ENCODE measurements at places on chromosomes 3 and 15. TPM values are rescaled to one million over a fixed set of nuclear protein-coding genes. Genes with fewer than 3 reads are reported as not detected.

KBTBD12 gene
- total RNA-seq: not detected

GRCh38 chr3:48446043-48446424, 503 bp upstream of the ATRIP start:
- DNase-seq: no peak

DNA sequence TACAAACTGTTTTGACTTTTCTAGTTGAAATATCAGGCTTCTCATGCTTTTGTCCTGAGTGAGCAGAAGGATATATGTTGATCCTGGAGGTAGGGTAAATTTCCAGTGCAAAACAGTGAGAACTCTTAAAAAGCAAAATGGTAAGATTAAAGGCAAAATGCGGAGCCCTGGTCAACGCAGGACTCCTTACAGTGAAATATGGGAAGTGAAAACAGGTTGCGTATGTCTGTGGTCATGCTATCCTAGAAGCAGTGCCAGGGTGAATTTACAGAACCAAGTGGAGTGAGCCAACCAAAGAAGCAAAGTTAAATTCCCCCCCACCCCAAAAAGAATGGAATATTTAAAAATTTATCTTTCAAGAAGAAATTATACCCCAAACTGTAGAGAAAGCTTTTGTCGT, 256.4 kb downstream of the NR2F2 start:
- no peak for DNase-seq

DNA sequence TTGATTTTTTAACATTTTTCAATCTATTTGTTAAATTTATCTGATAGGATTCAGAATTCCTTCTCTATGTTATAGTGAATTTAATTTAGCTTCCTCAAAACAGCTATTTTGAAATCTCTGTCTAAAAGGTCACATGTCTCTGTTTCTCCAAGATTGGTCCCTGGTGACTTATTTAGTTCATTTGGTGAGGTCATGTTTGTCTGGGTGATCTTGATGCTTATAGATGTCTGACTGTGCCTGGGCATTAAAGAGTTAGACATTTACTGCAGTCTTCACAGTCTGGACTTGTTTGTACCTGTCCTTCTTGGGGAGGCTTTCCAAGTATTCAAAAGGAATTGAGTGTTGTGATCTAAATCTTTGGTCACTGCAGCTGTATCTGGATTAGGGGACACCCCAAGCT, 169.5 kb upstream of the C2CD4B start:
- no peak for DNase-seq

- no peak for DNase-seq
These were observed 63.9 kb downstream of the RBM6 start for GRCh38 chr3:50003824-50004223.

THRB gene
- total RNA-seq: not detected

DNA sequence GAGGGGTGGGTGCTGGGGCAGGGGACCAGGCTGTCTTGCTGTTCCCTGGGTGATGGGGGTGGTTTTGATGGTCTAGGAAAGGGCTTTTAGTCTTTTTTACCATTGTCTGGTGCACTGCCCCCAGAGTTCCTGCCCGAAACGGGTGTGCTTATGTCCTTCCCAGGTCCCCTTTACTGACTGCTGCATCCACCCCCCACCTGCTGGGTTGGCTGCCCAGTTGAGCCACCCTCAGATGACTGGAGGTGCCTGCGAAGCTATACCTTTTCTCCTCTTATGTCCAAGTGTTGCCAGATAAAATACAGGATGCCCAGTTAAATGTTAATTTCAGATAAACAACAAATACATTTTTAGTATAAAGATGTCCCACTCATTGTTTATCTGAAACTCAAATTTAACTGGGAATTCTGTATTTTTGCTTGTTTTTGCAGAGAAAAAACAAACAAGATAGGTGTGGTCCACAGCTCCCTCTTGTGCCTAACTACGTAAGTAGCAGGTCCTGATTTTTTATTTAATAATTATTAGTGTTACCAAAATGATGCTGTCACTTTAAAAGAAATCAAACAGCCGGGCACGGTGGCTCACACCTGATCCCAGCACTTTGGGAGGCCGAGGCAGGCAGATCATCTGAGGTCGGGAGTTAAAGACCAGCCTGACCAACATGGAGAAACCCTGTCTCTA, 6.1 kb upstream of the RPP14 start:
- DNase-seq: no peak

GRCh38 chr3:38543586-38543985, 47.4 kb downstream of the EXOG start:
- no peak for DNase-seq

- DNase-seq: no peak
These were observed 53.3 kb downstream of the GJD2 start for GRCh38 chr15:34701536-34701935.

- DNase-seq: no peak
These were observed 128.7 kb upstream of the MB21D2 start for GRCh38 chr3:193046371-193046770.

DNA sequence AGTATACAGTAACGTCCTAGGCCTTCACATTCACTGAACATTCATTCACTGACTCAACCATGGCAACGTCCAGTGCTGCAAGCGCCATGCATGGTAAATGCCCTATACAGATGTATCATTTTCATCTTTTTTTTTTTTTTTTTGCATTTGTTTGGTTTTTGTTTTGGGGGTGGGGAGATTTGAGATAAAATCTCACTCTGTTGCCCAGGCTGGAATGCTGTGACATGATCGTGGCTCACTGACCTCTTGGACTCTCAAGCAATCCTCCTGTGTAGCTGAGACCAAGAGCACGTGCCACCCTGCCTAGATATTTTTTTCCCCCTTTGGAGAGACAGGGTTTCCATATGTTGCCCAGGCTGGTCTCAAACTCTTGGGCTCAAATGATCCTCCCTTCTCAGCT, 37.4 kb downstream of the SUSD5 start:
- DNase-seq: no peak

DNA sequence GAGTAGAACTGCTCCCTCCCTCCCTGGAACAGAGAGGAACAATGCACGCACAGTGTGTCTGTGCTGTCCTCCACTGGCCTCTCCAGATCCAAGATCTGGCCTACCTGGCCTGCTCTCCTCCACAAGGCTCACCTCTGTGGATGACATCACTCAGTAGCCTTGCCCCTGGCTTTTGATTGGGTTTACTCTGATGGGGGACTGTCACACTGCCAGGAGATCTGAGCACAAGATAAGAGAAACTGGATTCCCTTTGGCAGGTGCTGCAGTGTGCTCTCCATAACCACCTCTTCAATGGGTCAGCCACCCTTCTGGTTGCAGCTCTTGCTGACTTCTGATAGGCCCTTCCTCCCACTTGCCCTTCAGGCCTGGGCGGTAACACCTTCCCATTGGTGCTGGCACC, 22.6 kb upstream of the ANO10 start:
- no peak for DNase-seq

LNP1 gene
- total RNA-seq: 1.7 TPM

SCG5 gene
- total RNA-seq: 0.91 TPM

DNA sequence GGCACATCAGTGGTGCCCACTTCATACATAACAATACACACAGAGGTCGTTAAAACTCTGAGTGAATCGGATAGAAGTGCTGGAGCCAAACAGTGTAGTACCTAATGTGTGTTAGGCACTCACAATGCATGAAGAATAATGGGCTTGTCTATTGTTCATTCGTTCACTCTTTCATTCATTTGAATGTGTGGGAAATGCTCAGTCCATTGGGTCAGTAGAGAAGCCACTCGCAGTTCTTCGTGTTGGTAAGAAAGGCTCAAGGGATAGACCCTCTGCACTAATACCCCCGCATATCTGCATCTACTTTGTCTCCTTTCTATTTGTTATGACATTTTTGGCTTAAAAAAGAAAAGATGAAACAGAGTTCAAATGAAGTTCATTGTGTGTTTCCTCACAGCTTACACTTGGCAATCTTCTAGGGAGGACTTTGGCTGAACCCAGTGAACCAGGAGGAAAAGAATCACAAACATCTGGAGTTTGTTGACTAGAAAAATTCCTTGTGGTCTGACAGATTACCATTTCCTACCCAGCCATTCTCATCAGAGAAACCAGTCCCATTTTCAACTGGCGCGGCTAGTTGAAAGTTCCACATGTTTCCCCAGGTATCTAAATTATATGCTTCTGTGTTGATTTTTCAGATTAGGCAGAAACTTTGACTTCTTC, 32.8 kb upstream of the MFSD1 start:
- no peak for DNase-seq

APOD gene
- not detected for total RNA-seq

- no peak for DNase-seq
These were observed 172.4 kb downstream of the KLHL25 start for GRCh38 chr15:85622221-85622831.

DNA sequence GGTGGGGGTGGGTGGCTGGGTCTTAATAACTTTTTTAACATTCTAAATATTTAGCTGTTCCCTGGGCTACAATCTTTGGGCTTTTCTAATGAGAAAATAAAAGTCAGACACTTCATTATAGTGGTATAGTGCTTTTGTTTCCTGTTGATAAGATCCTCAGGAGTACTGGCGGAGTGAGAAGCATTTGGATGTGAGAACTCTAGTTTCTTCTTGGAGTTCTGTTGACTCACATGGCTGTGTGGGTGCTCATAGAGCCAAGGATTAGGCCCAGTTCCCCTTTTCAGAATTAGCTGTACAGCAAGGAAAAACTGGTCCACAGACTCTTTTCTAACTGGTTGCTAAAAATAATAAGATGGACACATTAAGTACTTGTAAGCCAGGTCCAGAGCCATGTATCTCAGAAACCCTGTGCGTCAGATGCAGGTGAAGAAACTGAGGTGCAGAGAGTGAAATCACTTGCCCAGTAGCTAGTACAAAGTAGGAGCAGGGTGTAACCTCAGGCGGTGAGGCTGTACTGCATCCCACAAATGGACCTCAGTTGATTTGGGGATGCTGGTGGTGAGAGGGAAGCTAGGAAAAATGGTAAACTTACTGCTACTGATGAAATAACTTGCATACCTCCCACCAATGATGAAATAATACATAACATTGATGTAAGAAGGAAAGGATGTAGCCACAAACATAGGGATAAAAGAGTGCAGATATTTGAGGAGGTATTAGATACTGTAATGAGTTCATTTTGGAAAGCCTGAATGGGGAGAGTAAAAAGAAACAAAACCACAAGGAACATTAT, 2.3 kb downstream of the ITPR1 start:
- no peak for DNase-seq

DNA sequence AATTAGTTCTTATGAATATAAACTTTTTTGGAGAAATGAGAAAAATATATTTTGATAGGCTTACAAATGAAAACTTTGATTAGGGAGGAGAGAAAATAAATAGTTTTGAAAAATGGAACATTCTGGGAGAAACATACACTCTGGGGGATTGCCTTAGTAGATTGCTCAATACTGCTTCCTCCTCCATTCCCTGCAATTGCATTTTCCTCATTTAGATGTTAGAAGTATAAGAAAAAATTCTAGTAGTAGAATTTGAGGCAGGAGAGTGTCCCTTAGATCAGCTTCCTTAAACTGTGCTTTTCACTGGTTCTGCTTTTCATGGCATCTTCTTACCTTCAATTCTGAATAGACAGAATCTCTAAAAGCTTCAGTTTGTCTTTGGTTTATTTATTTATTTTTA, 46.2 kb upstream of the CTDSPL2 start:
- no peak for DNase-seq

- DNase-seq: no peak
These were observed 4.8 kb downstream of the PAQR5 start for GRCh38 chr15:69303337-69304181.

- DNase-seq: no peak
These were observed 8.5 kb downstream of the POC1A start for GRCh38 chr3:52145736-52146110.

DNA sequence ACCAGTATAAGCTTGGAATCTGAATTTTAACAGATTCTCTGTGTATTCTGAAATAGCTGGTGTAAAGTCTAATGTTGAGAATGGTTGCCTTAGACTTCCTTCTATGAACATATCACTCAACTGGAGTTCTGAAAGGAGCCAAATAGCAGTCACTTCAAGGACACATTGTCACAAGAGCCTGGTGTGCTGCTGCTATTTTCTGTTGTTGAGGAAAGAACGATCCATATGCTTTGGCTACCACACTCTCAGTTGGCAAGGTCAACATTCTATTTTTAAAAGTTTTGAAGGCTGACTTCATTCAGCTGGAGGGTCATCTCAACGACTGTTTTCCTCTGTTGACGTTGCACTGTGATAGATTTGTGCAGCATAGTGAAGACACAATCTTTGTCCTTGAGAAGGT, 248.7 kb downstream of the TUSC7 start:
- no peak for DNase-seq

GRCh38 chr15:77012117-77012712, 17.3 kb downstream of the PSTPIP1 start:
- no peak for DNase-seq

GRCh38 chr3:48276911-48277641, 36.2 kb downstream of the ZNF589 start:
- DNase-seq: no peak

ASB14 gene
- not detected for total RNA-seq

- DNase-seq: no peak
These were observed 49.1 kb downstream of the CMTM7 start for GRCh38 chr3:32440611-32441350.

CNTN6 gene
- total RNA-seq: not detected

ZNF148 gene
- 37.7 TPM for total RNA-seq

MAGI1 gene
- 0.09 TPM for total RNA-seq

GRIP2 gene
- not detected for total RNA-seq

GRCh38 chr15:69561071-69561784, 108.6 kb downstream of the RPLP1 start:
- no peak for DNase-seq

All from activated CD4-positive, alpha-beta T cell treated with anti-CD3 and anti-CD28 coated beads for 36 hours (primary cell).